Kidney epithelial cell (primary cell): ENCODE measurements at places on chromosomes 12 and 14.

- DNase-seq, result no peak
Observed at GRCh38 chr12:52615208-52615868, 3.0 kb downstream of the KRT73 start.

DNA sequence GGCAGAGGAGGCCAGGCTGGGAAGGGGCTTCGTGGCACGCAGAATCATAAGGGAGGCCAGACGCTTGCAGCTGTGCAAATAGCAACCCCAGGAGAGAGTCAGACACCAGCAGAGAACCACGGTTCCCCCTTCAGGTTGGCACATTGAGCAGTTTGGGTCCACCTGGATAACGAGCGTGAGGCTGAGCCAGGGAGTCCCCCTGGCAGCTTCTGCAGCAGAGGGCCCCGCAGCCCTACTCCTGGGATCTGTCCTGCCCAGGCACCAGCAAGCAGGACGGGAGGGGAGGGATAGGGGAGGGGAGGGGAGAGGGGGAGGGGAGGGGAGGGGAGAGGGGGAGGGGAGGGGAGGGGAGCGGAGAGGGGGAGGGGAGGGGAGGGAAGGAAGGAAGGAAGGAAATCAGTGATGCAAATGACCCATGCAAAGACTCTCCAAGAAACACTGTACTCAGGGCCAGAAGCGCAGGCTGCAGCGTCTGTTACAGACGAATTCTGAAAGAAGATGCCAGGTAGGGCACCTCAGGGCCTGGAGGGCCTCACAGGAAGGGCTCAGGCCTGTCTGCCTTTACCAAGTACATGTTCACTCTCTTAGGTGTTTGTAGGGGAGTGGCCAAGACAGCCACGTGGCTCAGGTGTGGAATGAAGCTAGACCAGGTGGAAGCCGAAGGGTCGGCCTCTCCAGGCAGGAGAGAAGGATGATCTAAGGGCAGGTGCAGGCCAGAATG lies 32.3 kb upstream of the MMP17 start:
- DNase-seq, result no peak

DNA sequence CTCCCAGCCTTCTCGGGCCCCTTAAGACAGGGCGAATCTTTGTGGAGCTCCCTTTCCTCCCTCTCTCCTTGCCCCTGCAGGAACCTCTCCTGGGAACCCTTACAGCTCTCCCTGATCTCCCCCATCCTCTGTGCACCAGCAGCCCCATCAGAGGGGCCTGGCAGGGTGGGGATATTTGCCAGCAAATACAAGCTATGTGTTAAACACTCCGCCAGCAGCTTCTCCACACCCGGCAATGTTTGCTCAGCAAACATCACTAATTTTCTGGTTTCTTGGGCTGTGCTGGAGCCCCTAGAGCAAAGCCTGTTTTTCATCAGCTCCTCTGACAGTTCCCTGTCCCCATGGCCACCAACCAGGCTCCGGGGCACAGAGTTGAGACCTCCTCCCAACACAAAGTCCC lies 147.5 kb upstream of the LHX5 start:
- no peak for DNase-seq

GRCh38 chr12:108333898-108334699 lies 5.0 kb downstream of the CMKLR1 start:
- no peak for DNase-seq

DNA sequence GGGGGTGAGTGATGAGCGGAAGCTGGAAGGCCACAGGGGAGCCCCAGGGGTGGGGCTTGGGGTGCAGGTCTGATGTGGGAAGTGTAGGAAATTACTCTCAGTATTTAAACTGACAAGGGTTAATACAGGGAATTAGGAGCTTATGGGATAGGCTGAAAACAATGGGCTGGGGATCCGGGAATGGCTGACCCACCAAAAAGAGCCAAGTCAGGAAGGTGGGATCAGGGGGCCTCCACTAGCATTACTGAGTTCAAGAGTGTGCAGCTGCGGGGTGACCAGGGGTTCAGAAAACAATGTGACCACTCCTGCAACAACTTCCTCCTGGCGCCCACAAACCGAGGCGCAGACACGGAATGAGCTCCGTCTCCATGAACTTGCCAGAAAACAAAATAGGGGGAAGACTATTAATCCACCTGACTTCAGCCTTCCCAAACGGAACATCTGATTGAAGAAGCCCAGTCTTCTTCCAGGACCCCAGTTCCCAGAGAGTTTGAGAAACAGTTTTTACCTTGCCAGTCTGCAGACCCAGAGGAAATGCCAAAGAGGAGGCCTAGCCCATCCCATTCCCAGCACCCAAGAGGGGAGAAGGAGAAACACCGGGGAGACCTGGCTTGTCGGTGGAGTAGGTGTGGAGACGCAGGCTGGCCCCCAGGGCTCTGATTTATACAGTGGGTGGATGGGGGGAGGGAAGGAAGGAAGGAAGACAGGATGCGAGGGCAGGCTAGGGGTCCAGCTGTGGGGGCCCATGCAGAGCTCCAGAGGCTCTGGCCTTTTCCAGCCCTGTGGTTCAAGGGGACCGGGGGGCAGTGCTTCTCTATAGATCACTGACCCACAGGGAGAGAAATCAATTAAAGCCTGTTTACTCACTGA lies 16.5 kb upstream of the YY1 start:
- no peak for DNase-seq

GRCh38 chr14:98633380-98633779 lies 638.6 kb downstream of the BCL11B start:
- no peak for DNase-seq

- peak; percentile 100 for DNase-seq
Observed at GRCh38 chr12:65536876-65537681, 258.6 kb downstream of the MSRB3 start.

DNA sequence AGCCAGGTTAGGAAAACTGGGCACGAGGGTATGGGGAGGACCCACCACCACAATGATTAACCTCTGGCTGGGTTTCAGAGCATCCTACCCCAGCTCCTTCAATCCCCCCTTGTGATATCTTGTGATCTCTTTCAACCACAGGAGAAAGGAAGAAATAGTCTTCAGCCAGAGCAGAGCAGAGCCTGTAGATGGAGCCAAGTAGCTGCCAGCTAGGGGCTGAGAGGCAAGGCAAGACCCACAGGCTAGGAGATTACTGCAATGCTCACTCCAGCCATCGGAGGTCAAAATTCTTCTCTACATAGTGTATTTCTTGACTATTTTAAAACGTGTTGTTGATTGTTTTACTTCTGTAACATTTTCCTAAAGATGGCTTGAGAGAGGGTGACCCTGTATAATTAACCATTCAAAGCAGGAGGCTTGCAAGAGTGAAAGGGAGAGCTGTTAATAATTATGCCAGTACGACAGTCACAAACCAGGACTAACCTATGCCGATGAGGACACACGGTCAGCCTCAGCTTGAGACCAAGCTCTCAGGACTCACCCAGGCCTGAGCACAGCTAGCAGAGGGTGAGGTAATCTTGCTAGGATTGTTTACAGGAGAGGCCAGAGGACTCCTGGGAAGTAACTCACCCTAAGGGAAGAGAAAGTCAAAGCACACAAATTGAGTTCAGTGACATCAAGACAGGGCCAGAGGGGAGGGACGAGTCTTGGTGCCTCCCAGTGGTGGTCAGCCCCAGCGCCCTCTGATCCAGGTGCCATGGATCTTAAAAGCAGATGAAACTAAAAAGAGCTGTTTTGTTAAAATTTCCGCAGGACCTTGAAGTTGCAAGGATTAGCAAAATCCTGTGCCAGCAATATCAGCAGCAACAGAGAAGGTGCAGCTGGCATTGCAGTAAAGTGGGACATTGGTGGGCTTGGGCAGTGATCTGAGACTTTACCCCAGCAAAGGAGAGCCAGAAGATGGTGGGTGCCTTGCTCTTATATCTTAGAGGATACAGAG lies 29.8 kb upstream of the CDKN3 start:
- no peak for DNase-seq

- no peak for DNase-seq
Observed at GRCh38 chr12:1643905-1644533, 15.0 kb downstream of the WNT5B start.

- peak; percentile 49 for DNase-seq
Observed at GRCh38 chr12:95848575-95849388, 10.0 kb upstream of the SNRPF start.

GRCh38 chr12:82723891-82724290 lies 37.2 kb downstream of the TMTC2 start:
- no peak for DNase-seq

- no peak for DNase-seq
Observed at GRCh38 chr12:83057436-83057835, 370.7 kb downstream of the TMTC2 start.

- no peak for DNase-seq
Observed at GRCh38 chr12:1373901-1374735, 220.3 kb downstream of the FBXL14 start.

DNA sequence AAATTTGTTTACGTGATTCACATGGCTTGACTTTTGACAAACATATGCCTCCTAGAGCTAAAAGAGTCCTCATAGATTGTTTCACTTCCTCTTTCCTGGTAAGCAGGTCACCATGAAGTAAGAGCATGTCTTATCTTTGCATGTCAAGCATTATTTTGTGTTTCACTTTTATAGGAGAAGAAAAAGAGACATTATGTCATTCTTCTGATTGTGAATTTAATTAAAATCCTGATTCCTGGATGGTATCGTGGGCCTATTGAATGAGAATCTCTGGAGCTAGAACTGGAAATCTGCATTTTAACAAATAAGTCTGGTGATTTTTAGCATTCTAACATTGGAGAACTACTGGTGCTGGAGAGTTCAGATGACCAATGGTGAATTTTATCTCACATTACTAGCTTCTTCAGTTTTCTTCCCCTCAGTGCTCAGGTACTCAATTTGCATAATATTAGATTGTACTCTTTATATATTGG lies 218.6 kb upstream of the ATP2B1 start:
- no peak for DNase-seq

DNA sequence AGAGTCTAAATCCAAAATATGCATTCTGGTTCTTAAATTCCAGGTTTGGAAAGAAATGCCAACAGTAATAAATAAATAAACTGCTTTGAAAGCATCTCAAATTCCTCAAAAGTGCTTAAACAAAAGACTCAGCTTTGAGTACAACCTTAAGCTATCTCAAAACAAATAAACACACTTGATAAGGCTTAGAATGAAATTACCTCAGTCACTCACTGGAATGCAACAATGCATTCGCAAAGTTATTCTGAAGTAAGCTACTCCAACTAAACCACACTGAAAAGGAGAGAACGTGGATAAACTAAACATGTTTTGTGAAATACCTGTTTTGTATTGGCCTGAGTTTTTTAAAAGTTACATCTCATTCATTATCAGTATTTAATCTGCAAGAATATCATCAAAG lies 1.2 kb downstream of the SPTSSA start:
- no peak for DNase-seq

DNA sequence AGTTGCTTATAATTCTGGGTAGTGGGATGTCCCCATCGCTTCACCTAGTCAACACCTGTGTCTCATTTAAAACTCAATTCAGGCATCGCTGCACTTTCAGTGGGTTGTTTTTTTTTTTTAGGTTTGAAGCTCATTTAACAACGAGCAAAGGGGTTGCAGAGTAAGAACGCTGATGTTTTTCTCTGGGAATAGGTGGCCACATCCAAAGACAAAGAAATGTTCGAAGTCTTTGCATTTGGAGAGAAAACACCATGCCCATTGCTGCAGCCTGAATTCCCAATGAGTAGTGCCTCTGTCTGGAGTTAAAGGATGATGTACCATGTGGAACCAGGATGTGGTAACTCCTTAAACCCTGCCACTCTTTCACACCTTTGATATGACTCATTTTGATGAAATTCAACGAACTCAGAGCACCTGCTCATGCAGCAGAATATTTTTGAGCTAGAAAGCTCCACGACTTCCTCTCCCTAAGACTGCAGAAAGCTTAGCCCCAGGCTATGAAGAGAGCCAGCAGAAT lies 35.1 kb upstream of the BATF start:
- DNase-seq, result peak; percentile 31

DNA sequence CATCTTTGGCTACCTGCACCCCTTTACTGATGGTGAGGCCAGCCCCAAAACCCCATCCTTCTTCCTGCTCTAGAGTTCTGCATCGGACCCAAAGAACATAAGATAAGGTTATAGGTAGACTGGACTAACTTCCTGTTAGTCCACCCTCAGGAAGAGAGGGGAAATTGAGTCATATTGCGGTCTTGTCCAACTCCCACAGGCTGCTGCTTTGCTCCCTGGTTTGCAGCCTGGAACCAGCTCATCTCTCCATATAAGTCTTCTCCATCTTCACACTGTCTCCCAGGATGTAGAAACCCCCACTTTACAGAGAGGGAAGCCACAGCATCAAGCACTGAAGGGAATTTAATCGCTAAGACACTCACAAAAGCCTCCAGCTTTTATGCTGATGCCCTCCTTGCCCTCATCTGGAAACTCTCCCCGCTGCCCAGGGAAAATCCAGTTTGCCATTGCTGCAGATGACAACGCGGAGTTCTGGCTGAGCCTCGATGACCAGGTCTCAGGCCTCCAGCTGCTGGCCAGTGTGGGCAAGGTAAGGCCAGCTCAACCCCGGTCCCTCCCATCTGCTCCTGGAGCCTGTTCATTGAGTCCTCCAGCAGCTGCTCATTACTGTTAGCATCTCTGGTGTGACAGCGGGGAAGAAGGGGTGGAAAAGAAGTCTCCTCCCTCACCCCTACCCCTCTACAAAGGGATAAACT lies 85.3 kb downstream of the B4GALNT3 start:
- DNase-seq, result no peak

- DNase-seq, result no peak
Observed at GRCh38 chr14:71261206-71261605, 353.9 kb downstream of the PCNX1 start.

- DNase-seq, result no peak
Observed at GRCh38 chr12:114767084-114767760, 83.2 kb upstream of the TBX3 start.

DNA sequence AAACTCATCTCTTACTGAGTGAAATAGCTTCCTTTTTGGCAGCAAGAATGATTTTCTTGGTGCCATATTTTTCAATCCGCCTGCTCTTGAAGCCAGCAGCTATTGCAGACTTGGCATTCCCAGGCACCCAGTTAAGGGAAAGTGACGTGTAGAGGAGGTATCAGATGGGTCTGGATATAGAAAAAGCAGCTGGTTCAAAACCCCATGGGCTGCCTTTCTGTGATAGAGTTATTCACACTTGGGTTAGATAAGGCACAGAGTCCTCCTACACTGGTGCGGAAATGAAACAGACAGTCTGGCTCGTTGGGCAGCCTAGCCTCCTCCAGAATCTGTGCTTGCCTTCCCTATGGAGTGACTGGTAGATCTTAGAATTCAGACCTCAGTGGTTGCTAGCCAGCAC lies 62.2 kb downstream of the PTPN11 start:
- DNase-seq, result no peak

DNA sequence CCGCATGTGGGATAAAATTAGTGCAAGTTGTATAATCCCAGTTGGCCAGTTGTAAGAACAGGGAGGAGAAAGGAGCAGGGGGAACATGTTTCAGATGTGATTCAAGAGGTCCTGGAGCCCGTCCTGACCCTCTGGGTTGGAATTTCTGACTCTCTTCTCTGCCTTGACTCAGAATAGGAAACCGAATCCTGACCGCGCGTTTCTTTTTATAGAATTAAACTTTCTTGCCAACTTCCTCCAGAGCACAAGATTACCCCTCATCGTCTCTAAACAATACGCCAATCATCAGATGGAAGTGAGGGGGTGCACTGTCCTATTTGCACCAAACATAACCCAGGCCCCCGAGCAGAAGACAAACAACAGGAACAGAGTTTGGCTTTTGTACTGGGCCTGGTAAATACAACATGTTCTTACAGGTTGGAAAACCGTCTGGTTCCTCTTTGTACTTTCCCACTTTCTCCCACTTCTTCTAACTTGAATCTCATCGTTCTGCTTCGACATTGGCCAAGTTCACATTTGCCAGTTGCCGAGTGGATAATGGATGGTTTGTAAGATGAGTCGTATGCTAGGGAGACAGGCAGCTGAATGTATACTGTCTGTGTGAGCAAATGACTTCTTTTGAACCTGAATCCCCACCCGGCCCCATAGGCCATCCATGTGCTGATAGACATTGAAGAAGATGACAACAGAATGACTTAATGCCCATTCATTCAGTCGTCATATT lies 42.6 kb upstream of the MED13L start:
- no peak for DNase-seq
